ENCODE measurements at places on chromosomes 3 and 15. TPM values are rescaled to one million over a fixed set of nuclear protein-coding genes. Genes with fewer than 3 reads are reported as not detected.

GRCh38 chr3:194474675-194475074 is 12.1 kb downstream of the ATP13A3 start:
- H3K4me1 ChIP-seq = peaks cover 8% of the 10 kb centered on the region
- no peaks in the 10 kb centered on the region for H3K27me3 ChIP-seq
- peaks cover 5% of the 10 kb centered on the region for H3K36me3 ChIP-seq
- no peak overlapping the region for H3K4me3 ChIP-seq

- no peaks in the 10 kb centered on the region for H3K27me3 ChIP-seq
- no peaks in the 10 kb centered on the region for H3K36me3 ChIP-seq
- H3K4me3 ChIP-seq = no peak overlapping the region
- DNase-seq = no peak
- H3K4me1 ChIP-seq = no peaks in the 10 kb centered on the region
Observed at GRCh38 chr3:34444137-34444536, 645.7 kb downstream of the PDCD6IP start.

The BBX gene
- total RNA-seq = 45.4 TPM

The ANKDD1A gene
- 0.87 TPM for total RNA-seq

The DLEC1 gene
- 2.3 TPM for total RNA-seq

DNA sequence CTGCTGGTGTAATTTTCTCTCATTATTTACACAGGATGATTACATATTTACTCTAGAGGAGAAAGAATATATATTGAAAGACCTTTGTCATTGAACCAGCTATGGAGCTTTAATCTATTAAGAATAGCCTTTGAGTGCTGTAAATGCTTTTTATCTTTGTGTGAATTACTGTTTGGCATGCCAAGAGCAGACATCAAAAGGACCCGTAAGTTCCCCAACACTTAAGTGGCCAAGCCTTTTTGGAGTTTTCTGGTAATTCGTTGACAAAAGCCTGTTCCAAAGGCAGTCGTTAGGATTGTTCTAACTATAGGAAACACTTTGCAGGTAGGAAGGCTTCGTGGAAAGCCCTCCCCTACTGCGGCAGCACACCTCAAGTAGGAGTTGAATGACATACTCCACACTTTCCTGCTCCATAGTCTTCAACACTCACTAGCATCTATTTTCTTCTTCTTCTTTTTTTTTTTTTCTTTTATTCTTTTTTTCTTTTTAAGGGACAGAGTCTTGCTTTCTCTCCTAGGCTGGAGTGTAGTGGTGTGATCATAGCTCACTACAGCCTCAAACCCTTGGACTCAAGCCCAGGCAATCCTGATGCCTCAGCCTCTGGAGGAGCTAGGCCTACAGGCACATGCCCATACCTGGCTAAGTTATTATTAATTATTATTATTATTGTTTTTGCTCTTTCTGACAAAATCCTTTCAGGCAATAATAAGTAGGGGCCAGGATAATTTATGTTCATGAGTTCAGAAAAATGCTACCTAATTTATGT is 98.6 kb downstream of the SUCNR1 start:
- H3K27ac ChIP-seq = no peak overlapping the region
- no peaks in the 10 kb centered on the region for H3K4me1 ChIP-seq
- peaks cover 10% of the 10 kb centered on the region for H3K27me3 ChIP-seq
- DNase-seq = no peak
- no peak overlapping the region for H3K4me3 ChIP-seq

GRCh38 chr15:63190769-63191649 is 1.6 kb downstream of the RAB8B start:
- H3K36me3 ChIP-seq = peaks cover 36% of the 10 kb centered on the region
- peaks cover 3% of the 10 kb centered on the region for H3K27me3 ChIP-seq
- peak overlapping the region; percentile 96 for H3K4me3 ChIP-seq
- peak overlapping the region; percentile 98 for H3K27ac ChIP-seq

- DNase-seq = no peak
- no peak overlapping the region for H3K4me3 ChIP-seq
- H3K27me3 ChIP-seq = peaks cover 21% of the 10 kb centered on the region
- H3K4me1 ChIP-seq = no peaks in the 10 kb centered on the region
- no peaks in the 10 kb centered on the region for H3K36me3 ChIP-seq
Observed at GRCh38 chr3:182671942-182672341, 121.4 kb upstream of the ATP11B start.

GRCh38 chr3:186642014-186642413 is 1.8 kb downstream of the FETUB start:
- H3K27me3 ChIP-seq = peaks cover 27% of the 10 kb centered on the region
- no peaks in the 10 kb centered on the region for H3K4me1 ChIP-seq
- H3K27ac ChIP-seq = no peak overlapping the region

GRCh38 chr3:154981664-154982063 is 98.5 kb upstream of the MME start:
- no peaks in the 10 kb centered on the region for H3K4me1 ChIP-seq
- H3K36me3 ChIP-seq = no peaks in the 10 kb centered on the region
- no peak overlapping the region for H3K27ac ChIP-seq
- H3K4me3 ChIP-seq = no peak overlapping the region

DNA sequence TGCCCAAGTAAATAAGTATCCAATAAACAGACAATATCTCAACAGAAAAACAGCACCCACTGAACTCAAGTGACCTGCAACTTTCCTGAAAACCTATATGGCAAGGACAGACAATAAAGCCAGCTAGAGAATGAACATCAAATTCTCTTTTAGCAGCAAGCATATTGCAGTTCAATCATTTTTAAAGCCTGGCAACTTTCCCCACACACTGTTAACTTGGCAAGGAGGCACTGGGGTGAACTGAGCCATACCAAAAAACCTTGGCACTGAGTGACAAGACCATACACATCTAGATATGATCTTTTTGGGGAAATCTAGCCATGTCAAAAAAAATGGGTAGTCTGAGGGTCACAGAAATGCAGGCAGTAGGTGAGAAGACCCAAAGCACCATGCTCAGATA is 174.6 kb downstream of the STT3B start:
- H3K27me3 ChIP-seq = no peaks in the 10 kb centered on the region
- H3K27ac ChIP-seq = no peak overlapping the region
- no peak overlapping the region for H3K4me3 ChIP-seq

DNA sequence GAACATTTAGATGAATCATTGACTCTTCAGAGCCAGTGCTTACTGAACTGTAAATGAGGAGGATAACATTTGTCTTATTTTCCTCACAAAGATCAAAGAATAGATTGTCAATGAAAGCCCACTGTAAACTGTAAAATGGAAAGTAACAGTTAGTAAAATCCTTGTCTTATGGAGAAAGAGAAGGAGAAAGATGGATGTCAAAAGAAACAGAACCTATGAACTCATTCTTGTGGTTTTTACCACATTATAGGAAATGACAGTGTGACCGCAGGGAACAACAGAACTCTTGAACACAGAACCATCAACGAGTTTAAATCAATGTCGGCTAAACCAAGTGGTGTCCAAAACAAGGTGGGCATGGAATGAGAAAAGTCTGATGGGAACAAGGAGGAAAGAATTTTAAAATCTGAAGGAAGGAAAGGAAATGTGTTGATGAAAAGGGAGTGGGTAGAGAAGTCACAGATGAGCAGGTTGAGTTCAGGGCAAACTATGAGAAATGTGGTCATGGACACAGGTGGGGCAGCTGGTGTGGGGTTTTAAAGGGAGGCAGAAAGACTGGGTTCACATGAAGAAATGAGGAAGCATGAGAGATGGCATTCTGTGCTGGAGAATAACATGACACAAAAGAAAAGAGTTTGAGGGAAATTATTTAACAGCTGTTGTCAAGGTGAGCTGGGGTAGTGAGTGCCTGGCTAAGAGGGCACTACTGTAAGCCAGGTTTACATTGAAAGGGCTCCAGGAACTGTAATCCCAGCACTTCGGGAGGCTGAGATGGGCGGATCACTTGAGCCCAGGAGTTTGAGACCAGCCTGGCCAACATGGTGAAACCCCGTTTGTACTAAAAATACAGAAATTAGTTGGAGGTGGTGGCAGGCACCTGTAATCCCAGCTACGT is 42.4 kb upstream of the ETV5 start:
- H3K27me3 ChIP-seq = peaks cover 39% of the 10 kb centered on the region
- no peak overlapping the region for H3K4me3 ChIP-seq
- H3K36me3 ChIP-seq = peaks cover 2% of the 10 kb centered on the region
- peak overlapping the region; percentile 27 for H3K27ac ChIP-seq

DNA sequence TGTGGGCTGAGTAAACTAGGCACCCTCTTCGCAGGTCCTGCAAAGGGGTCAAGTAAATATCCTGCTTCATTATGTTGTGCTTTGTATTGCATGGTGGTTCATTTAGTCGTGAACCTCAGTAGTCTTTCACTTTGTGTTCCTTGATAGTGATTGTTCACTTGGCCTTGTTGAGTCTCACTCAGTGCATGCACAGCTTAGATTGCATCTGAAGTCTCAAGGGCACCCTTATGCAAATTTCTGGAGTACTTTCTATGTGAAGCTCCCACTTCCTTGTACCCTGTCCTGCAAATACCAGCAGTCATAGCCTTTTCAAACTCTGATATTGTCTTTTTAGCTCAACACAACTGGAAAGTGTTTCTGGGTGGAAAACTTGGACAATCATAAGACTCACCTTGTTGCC is 519.2 kb downstream of the NAALADL2 start:
- no peaks in the 10 kb centered on the region for H3K36me3 ChIP-seq
- H3K27ac ChIP-seq = no peak overlapping the region
- H3K4me3 ChIP-seq = no peak overlapping the region
- no peaks in the 10 kb centered on the region for H3K4me1 ChIP-seq

- H3K4me3 ChIP-seq = no peak overlapping the region
- peaks cover 4% of the 10 kb centered on the region for H3K27me3 ChIP-seq
- DNase-seq = no peak
Observed at GRCh38 chr15:68630211-68630555, 51.4 kb downstream of the CORO2B start.

DNA sequence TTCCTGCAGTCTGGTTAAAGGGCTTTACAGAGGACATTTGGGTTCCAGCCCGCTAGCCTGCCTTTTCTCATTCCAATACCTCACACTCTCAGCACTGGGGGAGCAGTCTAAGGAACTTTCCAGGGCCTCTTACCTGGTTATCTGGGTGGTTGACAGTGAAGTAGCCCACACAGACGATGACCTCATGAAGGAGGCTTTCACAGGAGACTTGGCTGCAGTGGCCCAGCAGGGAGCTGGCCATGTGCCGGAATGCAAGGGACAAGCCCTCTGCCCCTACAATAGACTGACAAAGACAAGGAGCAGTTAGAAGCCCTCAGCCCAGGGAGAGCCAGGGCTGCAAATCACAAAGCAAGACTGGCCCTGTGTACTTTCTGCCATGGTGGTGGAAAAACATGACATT is 39.5 kb downstream of the ISL2 start:
- H3K4me3 ChIP-seq = no peak overlapping the region
- H3K36me3 ChIP-seq = peaks cover 4% of the 10 kb centered on the region
- no peaks in the 10 kb centered on the region for H3K4me1 ChIP-seq
- DNase-seq = no peak
- no peak overlapping the region for H3K27ac ChIP-seq

The CSTA gene
- not detected for total RNA-seq

The ZBTB20 gene
- 11.4 TPM for total RNA-seq

The BFSP2 gene
- not detected for total RNA-seq

DNA sequence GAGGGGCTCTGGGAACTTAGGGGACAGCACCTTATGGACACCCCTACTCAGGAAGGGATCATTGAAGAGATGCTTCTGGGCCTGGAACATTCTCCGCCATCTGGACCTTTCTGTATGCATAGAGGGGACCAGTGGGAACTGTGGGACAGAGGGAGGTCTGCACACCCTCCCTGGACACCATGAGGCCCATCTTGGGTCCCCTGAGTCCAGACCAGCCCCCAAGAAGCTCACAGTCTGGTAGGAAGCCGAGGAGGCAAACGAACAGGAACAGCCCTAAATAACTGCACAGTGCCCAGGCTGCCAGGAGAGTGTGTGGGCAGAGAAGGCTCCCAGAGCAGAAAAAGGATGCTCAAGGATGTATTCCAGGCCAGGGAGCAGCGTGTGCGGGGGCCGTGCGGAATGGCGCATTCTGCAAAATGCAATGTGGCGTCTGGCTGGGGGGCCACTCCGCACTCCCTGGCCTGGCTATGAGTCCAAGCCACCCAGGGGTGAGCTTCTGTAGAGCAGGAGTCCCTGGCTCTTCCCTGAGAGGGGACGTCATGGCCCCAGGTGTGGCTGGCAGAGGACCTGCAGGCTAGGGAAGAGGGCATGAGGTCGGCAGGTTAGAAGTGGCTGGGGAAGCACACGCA is 24.5 kb upstream of the KLF13 start:
- peaks cover 1% of the 10 kb centered on the region for H3K27me3 ChIP-seq
- no peak overlapping the region for H3K4me3 ChIP-seq
- H3K4me1 ChIP-seq = peaks cover 32% of the 10 kb centered on the region
- peak; percentile 3 for DNase-seq
- peak overlapping the region; percentile 37 for H3K27ac ChIP-seq

GRCh38 chr15:28274635-28275034 is 47.3 kb downstream of the HERC2 start:
- no peaks in the 10 kb centered on the region for H3K4me1 ChIP-seq
- no peak overlapping the region for H3K27ac ChIP-seq
- no peaks in the 10 kb centered on the region for H3K27me3 ChIP-seq
- H3K4me3 ChIP-seq = no peak overlapping the region

DNA sequence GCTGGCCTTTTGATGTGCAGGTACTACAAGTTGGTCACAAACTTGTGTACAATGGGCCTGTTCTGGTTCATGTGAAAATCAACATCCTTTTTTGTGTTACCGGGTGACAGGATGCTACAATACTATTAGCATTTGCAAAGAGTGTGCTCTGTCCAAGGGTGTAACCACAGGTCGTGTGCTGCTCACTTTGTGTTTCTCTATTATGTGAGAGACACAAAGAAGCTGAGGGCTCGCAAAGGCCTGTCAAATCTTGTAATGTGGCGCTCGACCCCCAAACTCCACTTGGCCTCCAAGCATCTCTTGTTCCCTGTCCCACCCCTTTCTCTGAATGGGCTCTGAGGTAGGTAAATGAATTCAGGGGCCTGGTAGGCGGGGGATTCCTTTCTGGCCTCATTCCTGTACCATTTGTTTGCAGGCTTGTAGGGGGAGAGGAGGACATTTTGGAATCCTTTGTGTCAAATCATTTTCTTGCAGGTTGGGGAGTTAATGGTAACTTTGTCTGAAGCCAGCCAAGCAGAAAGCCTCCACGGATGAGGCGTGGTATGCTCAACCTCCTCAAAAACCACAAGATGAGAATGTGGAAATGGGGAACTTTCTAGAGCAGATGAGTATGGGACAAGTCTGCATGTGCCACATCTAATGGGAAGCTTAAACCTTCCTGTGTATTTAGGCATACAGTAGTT is 109.1 kb downstream of the OPA1 start:
- no peak for DNase-seq
- H3K4me3 ChIP-seq = no peak overlapping the region
- H3K36me3 ChIP-seq = peaks cover 3% of the 10 kb centered on the region
- H3K27ac ChIP-seq = no peak overlapping the region

DNA sequence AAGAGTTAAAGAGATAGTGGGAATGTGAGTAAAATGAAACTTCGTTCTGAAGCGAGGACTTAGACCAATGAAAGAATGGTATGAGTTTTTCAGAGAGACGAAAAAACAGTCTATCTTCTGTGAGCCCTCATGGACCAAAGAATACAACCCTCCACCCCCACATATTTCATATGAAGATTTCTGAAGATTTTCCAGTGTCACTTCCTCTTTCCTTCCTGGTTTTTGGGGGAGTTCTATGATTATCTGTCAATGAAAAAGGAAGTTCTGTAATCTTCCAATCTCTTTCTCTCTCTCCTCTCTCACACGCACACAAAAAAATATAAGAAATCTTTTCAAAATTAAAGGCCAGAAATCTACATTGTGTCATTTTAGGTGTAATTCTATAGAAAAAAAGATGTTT is 27.7 kb downstream of the CMSS1 start:
- no peak overlapping the region for H3K27ac ChIP-seq
- no peak for DNase-seq
- peaks cover 4% of the 10 kb centered on the region for H3K4me1 ChIP-seq
- H3K36me3 ChIP-seq = no peaks in the 10 kb centered on the region
- H3K27me3 ChIP-seq = no peaks in the 10 kb centered on the region
- no peak overlapping the region for H3K4me3 ChIP-seq

GRCh38 chr15:41999290-42000285 is 21.3 kb downstream of the PLA2G4E start:
- DNase-seq = no peak
- no peaks in the 10 kb centered on the region for H3K36me3 ChIP-seq
- H3K27me3 ChIP-seq = peaks cover 3% of the 10 kb centered on the region
